ENCODE measurements at places on chromosomes 2 and 18.

GRCh38 chr2:12718711-12719399 lies 2.1 kb downstream of the TRIB2 start:
- no peak for DNase-seq

DNA sequence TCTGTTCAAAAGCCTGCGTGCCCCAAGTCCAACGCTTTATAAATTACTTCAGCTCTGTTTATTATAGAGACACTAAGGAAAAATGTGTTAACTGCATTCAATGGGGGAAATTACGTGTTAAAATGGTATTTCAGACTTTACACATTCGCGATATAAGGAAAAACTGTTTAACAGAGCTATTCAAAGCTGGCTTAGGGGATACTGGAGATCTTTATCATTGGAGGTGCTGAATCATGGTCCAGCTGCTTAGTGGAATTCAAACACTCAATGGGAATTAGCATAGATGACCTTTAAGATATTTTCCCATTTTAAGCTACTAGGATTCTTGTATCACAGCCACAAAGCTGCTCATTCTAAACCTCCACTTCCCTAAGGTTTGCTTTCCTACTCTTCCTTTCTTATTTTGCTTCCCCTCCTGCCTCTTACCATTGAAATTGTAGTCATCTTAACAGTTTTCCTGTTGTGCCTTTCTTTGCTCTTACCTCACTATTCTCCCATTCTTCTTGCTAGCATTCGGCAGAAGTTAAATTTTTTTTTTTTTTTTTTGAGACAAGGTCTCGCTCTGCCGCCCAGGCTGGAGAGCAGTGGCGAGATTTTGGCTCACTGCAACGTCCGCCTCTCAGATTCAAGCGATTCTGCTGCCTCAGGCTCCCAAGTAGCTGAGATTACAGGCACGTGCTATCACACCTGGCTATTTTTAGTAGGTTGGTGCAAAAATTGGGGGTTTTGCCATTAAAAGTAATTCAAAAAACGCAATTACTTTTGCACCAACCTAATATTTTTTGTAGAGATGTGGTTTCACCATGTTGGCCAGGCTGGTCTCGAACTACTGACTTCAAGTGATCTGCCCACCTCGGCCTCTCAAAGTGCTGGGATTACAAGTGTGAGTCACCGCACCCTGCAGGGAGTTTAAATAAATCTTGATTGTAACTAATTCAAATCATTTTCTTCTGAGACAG lies 6.5 kb downstream of the SULT6B1 start:
- no peak for DNase-seq

GRCh38 chr2:80080957-80081356 lies 223.6 kb downstream of the LRRTM1 start:
- DNase-seq, result no peak

GRCh38 chr2:120710256-120710655 lies 25.4 kb upstream of the GLI2 start:
- no peak for DNase-seq

DNA sequence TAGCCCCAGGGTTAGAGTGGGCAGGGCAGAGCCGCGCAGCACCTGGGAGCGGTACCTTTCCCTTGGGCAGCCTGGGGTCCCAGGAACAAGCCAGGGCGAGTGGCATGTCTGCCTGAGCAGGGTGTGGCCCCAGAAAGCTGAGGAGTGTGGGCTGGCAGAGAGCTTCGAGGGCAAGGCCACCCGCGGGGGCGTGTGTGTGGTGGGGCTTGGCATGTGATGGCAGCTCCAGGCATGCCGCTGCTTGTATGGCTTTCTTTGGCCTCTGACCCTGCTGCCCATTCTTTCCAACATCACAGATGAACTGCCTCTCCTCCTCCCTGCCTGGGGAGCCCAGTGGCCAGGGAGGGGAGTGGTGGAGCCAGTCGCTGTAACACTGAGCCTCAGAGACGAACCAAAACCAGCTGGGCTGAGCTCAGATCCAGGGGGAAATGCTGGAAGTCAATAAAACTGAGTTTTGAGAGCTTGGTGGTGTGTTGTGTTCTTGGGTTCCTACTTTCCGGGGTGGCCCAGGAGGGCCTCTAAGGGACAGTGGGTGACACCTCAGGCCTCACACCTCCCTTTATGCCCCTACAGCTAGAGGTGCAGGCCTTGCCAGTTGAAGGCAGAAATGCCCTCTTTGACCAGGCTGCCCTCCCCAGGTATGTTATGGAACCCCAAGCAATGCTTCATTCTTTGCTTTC lies 7.4 kb downstream of the DNAJB2 start:
- no peak for DNase-seq

GRCh38 chr2:173151671-173152401 lies 76.2 kb downstream of the MAP3K20 start:
- no peak for DNase-seq

DNA sequence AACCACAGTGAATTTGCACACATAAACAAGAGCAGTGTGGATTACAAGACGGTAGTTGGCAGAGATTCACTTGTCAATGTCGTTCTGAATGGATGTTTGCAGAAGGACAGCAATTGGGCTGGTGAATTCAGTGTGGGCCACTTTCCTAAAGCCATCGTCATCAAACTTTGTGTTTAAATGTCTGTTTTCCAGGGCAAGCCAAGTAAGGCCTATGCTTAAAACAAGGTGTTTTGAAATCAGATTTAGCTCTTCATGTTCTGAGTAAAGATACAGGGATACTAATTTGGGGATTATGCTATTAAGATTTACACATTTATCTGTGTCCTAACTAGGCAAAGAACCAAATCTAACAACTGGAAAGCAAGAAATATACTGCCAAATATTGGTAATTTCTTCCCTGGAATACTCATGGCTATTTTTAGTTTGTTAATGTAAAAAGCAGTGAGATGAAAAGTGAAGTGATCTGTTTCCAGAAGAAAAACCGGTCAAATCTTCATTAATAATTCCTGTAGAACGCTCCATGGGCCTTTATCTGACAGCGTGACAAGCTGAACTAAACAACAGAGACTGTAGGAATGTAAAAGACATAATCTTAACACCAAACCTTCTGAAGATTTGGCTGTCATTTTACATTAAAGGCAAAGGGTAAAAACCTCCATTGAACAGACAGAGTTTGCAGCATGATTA lies 175.7 kb downstream of the ICOS start:
- DNase-seq, result no peak

GRCh38 chr2:223494942-223495341 lies 107.2 kb downstream of the SCG2 start:
- no peak for DNase-seq

DNA sequence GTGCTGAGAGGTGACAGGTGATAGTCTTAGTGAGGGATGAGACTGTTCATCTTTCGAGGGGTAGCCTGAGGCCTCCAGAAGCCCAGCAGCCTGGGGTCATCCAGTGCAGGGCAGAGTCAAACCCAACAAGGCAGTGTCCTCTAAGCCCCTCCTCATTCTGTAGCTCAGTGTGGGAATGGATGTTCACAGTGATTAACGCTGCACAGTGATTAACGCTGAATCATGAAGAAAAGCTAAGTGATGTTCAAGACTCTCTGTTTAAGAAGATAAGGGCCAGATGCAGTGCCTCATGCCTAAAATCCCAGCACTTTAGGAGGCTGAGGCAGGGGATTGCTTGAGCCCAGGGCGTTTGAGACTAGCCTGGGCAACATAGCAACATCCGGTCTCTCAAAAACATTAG lies 56.3 kb upstream of the LAPTM4A start:
- DNase-seq, result no peak

DNA sequence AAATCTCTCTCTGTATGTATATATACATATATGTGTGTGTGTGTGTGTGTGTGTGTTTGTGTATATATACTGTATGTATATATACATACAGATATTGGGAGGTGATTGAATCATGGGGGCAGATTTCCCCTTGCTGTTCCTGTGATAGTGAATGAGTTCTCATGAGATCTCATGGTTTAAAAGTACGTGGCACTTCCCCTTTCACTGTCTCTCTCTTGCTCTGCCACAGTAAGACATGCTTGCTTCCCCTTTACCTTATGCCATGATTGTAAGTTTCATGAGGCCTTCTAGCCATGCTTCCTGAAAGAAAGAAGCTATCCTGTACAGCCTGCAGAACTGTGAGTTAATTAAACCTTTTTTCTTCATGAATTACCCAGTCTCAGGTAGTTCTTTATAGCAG lies 18.8 kb upstream of the CCDC195 start:
- DNase-seq, result no peak

GRCh38 chr2:238090887-238091286 lies 9.3 kb upstream of the ESPNL start:
- no peak for DNase-seq

DNA sequence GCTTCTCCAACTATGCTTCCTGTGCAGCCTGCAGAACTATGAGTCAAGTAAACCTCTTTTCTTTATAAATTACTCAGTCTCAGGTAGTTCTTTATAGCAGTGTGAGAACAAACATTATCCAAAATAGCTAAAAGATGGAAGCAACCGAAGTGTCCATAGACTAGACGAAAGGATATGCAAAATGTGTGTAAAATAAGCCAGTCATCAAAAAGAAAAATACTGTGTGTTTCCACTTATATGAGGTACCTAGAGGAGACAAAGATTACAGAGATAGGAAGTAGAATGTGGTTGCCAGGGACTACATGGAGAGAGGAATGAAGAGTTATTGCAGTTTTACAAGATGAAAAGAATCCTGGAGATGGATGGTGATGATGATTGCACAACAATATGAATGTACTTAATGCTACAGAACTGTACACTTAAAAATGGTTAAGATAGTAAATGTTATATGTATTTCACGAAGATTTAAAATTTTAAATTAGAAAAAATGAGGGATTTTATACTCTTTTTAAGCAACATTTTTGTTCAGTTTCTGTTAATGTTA lies 99.3 kb upstream of the FN1 start:
- DNase-seq, result no peak

GRCh38 chr2:169743549-169743948 lies 9.9 kb downstream of the KLHL23 start:
- no peak for DNase-seq

DNA sequence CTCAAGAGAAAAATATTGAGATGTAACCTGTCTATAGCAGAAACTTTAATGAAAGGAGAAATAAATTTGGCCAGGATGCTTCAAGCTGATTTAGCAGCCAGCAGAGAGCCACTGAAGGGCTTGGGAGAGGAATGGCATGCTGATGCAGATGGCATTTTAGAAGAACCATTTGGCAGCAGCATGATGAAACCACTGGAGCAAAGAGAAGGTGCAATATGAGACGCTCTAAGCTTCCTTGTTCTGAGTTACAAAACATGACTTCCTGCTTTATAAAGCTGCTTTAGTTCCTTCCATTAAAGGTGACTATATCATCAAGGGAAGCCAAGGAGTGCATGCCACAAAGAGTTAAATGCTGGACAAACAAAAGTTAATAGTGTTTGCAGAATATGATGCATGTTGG lies 189.7 kb downstream of the PID1 start:
- no peak for DNase-seq

- DNase-seq, result peak; percentile 86
Observed at GRCh38 chr2:9753276-9753600, 90.0 kb upstream of the TAF1B start.

- no peak for DNase-seq
Observed at GRCh38 chr2:223669453-223670225, 67.5 kb upstream of the SCG2 start.

DNA sequence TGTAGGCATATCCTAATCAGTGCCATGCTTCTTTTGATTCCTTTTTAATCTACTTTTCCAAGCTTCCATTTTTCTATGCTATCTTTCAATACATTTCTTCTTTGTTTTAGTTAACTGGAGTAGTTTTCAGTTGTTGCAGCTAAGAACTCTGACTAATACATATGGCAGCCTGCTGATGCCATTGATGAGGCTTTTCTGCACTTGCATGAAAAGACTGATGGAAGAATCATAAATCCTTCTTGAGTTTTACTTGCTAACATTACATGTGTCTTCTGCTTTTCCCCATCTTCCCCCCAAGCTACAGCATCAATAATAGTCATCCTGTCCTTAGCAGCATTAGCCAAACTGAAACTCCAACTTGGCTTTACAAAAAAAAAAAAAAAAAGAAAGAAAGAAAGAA lies 203.3 kb downstream of the LRP1B start:
- DNase-seq, result no peak

DNA sequence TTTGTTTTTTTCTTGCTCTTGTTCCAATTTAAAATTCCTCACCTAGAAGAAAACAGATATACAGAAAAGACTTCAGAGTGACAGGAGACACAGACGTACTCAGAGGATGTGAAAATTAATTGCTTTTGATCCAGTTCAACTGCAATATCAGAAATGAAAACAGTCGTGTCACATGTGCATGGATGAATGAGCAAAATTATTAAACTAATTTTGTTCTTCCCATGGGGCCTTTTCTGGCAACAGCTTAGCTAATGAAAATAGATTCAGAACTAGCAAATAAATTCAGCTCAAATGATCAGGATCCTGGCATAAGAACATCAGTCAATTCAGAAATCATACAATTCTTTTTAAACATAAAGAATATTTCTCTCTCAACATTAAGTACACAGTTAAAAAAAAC lies 100.5 kb downstream of the CABYR start:
- DNase-seq, result no peak

All from hepatic stellate cell (primary cell).